ENCODE measurements at places on chromosomes 3 and 15.

- no peak for DNase-seq
Measured at GRCh38 chr15:55222588-55222987, 25.8 kb upstream of the RSL24D1 start.

DNA sequence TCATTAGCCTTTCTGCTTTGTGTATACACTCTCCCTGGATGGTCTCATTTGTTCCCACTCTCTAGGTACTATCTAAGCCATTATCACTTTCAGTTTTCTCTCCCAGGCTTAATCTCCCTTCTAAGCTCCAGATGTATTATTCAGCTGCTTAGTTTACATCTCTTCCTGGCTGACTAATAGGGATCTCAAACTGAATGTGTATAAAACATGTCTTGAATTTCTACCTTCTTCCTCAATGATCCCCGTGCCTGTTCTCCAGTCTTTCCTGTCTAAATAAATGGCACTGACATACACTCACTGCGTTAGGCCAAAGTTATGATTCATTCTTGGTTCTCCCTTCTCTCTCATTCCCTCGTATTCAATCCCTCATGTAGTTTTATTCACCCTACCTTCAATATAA is 127.3 kb downstream of the NR2F2 start:
- no peak for DNase-seq

- DNase-seq, result no peak
Measured at GRCh38 chr3:39029556-39029955, 22.2 kb downstream of the SCN11A start.

GRCh38 chr15:92846741-92847140 is 53.4 kb upstream of the CHD2 start:
- no peak for DNase-seq

GRCh38 chr15:101531170-101531569 is 41.7 kb upstream of the PCSK6 start:
- no peak for DNase-seq

- DNase-seq, result no peak
Measured at GRCh38 chr15:69722924-69723323, 270.3 kb downstream of the RPLP1 start.

DNA sequence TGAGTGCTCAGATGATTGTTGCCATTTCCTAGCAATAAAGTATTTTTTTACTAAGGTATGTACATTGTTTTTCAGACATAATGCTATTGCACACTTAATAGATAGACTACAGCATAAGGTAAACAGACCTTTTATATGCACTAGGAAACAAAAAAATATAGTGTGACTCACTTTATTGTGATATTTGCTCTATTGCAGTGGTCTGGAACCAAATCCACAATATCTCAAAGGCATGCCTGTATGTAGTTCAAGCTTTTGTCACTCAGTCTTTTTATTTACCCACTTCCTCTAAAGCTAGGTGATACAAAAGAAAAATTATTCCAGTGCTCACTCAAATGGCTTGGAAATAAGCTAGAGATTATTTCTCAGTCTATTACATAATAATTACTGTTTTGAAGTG is 209.9 kb upstream of the VEPH1 start:
- DNase-seq, result no peak

- DNase-seq, result no peak
Measured at GRCh38 chr3:133831966-133832801, 26.6 kb downstream of the SRPRB start.

- DNase-seq, result no peak
Measured at GRCh38 chr3:4990069-4990468, 10.8 kb downstream of the BHLHE40 start.

DNA sequence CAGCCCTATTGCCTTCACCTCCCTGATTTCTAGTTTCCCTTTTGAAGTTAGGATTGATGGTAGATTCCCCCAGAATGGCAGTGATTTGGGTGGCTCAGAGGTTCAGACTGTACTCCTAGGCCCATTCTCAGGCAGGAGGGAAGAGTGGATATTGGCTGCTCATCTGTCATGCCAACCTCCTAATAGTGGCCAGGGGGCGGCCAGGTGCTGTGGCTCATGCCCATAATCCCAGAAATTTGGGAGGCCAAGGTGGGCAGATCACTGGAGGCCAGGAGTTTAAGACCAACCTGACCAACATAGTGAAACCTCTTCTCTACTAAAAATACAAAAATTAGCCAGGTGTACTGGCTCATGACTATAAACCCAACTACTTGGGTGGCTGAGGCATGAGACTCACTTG is 11.3 kb downstream of the RRP9 start:
- no peak for DNase-seq

- DNase-seq, result no peak
Measured at GRCh38 chr3:72418244-72418643, 430.0 kb downstream of the SHQ1 start.

DNA sequence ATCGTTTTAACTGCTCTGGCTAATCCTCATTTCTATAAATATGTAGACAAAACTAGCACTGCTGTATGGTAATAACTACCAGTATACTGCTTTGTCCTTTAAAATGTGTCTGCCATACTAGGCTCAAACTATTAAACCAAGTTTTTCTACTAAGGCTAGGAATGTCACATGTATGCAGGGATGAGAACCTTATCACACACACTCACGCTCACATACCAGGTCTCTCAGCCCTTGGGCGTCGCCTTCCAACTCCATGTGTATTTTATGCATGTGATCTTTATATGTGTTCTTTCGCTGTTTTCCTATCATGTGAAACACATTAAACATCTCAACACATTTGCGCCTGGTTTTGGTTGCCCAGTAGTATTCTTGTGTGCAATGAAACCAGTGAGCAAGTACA is 32.6 kb downstream of the ATP2C1 start:
- no peak for DNase-seq

DNA sequence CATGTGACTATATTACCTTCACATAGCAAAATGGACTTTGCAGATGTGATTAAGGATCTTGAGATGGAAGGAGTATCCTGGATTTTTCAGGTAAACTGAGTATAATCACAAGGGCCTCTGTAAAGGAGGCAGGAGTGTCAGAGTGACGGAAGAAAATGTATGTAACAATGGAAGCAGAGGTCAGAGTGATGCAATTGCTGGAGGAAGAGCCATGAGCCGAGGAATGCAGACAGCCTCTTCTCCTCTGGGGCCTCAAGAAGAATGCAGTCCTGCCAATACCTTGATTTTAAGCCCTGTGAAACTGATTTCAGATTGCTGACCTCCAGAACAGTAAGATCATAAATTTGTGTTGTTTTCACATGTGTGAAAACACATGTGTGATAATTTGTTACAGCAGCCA is 15.1 kb downstream of the HEMK1 start:
- DNase-seq, result no peak

DNA sequence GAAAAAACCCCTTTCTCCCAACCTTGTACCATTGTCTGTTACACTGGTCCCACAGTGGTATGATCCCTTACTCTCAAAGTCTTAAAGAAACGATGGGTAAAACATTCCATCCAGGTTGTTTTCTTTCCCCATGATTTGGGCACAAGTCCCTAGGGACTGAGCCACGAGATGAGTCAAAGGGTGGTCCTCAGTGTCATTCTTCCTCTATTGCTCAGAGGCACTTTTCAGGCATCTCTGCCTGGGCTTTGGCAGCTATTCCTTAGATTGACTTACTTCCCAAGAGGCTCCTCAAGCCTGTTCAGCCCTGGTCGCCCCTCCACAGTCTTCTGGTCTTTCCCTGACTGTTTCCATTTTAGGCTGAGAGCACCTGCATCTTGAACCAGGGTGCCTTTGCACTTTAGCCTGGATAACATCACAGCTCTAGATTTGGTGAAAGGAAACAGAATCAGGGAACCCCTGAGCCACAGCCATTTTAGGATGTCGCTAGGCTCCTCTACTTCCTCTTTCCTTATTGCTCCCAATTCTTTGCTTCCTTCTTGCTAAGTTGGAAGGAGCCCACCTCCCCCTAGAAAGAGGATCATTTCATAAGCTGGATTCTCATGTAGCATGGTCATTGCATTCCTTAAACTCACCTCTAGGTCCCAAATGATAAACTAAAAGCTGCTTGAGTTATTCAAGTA is 131.0 kb upstream of the TPRG1 start:
- no peak for DNase-seq

DNA sequence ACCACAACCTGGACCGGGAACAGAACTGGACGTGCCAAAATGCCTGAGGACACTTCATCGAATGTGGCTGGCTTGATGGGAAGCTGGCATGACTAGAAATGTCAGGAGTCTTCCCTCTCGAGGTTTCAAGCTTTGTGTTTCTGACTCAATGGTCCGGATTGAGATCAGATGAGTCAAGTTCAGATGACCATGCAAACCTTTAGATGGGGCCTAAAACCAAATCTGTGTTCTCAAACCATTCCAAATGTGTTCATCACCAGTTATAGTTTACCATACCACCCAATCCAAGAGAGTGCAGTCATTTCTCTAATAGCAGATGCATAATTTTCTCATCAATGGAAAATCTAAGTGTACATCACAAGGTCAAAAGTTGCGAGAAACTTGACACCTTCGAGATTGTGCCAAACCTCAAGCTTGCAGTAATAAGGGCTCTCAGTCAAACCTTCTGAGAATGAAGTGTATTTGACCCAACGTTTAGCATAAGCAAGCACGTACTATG is 369.1 kb downstream of the RORA start:
- no peak for DNase-seq

GRCh38 chr3:41001556-41001955 is 197.7 kb upstream of the CTNNB1 start:
- DNase-seq, result no peak

DNA sequence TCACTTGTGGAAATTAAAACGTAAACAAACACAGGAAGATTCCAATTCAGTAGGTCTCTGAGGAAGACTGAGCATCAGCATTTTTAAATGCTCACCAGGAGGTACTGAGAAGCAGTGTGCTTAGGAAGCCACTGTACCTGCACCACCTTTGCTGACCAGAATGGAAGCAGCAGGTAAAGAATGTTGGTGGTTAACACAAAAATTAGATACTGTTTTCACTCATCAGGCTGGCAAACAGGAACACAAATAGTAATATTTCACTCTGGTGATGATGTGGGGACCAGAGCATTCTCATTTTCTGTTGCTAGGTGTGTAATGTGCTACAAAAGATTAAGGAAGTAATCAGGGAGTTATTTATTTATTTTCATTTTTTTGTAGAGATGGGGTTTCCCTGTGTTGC is 29.9 kb upstream of the GHSR start:
- no peak for DNase-seq

DNA sequence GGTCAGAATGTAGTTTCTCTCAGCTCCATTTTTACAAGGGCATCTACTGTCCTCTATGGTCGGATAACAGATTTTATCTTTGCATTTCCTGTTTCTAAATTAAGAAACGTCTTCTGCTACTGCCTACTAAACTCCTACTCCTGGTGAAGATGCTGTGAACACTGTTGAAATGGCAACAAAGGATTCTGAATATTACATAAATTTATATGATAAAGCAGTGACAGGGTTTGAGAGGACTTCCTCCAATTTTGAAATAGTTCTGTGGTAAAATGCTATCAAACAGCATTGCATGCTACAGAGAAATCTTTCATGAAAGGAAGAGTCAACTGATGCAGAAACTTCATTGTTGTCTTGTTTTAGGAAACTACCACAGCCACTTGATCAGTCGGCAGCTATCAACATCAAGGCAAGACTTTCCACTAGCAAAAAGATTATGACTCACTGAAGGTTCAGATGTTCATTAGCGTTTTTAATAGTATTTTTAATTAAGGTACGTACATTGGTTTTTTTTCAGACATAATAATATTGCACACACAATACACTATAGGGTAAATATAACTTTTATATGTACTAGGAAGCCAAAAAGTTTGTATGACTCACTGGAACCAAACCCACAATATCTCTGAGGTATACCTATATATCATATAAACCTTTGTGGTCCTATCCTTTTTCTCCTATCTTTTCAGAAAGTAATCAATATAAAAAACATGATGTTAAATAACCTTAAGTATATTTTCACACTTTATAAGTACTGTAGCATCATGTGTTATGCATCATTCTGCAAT is 156.1 kb downstream of the STAG1 start:
- DNase-seq, result no peak

DNA sequence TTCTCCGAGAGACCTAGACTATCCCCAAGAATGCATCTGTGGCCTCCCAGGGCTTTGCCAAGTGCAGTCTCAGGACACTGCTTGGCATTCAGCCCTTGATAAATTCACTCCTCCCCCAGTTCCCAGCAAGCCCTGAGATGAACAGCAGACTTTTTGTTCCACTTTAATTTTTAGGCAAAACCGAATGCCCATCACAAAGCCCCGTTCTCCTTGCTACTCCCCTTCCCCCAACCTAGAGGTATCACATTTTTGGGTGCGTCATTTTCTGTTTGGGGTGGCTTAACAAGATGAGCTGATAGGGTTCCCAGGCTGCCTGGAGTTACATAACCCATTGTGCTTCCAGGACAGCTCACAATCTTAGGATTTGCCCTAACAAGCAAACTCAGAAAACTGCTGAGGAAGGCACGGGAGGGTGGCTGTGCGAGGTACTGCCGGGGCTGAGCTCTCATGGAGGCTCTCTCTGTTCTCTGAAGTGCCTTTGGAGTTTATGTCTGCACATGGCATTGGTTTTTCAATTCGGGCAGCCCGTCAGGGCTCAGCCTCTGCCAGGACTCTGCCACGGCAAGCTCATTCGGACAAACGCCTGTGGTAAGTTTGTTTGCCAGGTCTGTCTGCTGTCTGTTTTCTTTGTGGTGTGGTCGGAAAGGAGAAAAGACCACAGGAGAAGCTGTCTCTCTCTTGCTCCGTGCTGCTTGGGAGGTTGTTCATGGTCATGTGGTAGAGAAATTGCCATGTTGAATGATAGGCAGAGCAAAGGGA is at the start of gene TRAK1:
TRAK1 (plus strand) TSS at position 385 of the 759 bp plus-strand sequence; CDS start at position 498, 113 bp downstream.
- DNase-seq, result no peak

- DNase-seq, result no peak
Measured at GRCh38 chr3:64441861-64442260, 216.6 kb upstream of the PRICKLE2 start.

DNA sequence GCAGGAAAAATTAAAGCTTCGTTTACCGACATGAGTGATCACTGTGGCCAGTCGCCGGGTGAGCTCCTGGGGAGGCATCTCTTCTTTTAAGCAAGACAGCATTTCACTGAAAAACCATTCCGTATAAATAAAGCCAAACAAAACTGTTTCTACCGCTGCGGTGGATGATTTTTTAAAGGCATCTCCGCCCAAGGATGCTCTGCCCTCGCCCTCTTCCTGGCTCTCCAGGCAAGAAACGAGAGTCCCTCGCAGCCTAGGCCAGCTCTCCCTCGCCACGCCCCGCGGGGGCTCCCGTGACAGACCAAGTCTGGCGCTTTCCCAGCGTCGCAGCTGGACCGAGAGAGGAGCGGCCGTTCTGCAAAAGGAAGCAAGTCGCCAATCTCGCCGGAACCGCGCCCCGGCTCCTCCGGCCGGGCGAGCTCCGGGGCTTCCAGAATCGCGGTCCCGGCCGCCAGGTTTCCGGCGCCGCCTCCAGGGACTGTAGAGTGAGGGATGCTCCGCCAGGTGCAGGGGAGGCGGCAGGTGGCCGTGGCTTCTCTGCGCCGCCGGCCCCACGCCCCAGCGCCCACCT is 458 bp downstream of the MCF2L2 start:
- DNase-seq, result no peak

All from stimulated activated CD8-positive, alpha-beta memory T cell treated with anti-CD3 and anti-CD28 coated beads, Interleukin-2, amount 100 ng/mL, for 1 hour (primary cell).